ENCODE measurements at places on chromosomes 13 and 19. TPM values are rescaled to one million over a fixed set of nuclear protein-coding genes. Genes with fewer than 3 reads are reported as not detected.

The CD209 gene
- total RNA-seq: 4.8 TPM

The OR7A5 gene
- total RNA-seq: not detected

The BABAM1 gene
- total RNA-seq: 60.1 TPM

The IRGC gene
- total RNA-seq: not detected

The IRF3 gene
- 52.4 TPM for total RNA-seq

The CLEC4G gene
- total RNA-seq: 0.29 TPM

The FRY gene
- 66.9 TPM for total RNA-seq

The ERICH4 gene
- total RNA-seq: 0.64 TPM

The CDC16 gene
- 83.1 TPM for total RNA-seq

The RPL21 gene
- total RNA-seq: 1,460 TPM

The THAP8 gene
- total RNA-seq: 6.7 TPM

The NFIX gene
- 48.9 TPM for total RNA-seq

The ZFR2 gene
- total RNA-seq: 0.41 TPM

The LRRC25 gene
- 5.4 TPM for total RNA-seq

The KLK3 gene
- not detected for total RNA-seq

The TBXA2R gene
- 5.6 TPM for total RNA-seq

The LILRB5 gene
- 4.0 TPM for total RNA-seq

The LILRB3 gene
- total RNA-seq: 18.0 TPM

The PSG1 gene
- total RNA-seq: not detected

The ZNF738 gene
- total RNA-seq: 26.4 TPM

The SIGLEC11 gene
- total RNA-seq: 13.3 TPM

The CERS1 gene
- 6.8 TPM for total RNA-seq

The PARP4 gene
- 43.1 TPM for total RNA-seq

The MATK gene
- 1.3 TPM for total RNA-seq

The ZNF561 gene
- total RNA-seq: 42.0 TPM

The RABAC1 gene
- total RNA-seq: 123 TPM

The MBD3L2 gene
- not detected for total RNA-seq

The CEACAM7 gene
- not detected for total RNA-seq

The SYNGR4 gene
- not detected for total RNA-seq

The TRPC4 gene
- total RNA-seq: 5.0 TPM

The KLK7 gene
- 2.9 TPM for total RNA-seq

The CLEC17A gene
- 1.3 TPM for total RNA-seq

The OR4F17 gene
- total RNA-seq: not detected

The C5AR1 gene
- 8.3 TPM for total RNA-seq

The PSG7 gene
- not detected for total RNA-seq

The ABCC4 gene
- total RNA-seq: 23.2 TPM

The DAND5 gene
- total RNA-seq: not detected

The AMER2 gene
- 0.35 TPM for total RNA-seq

The PRODH2 gene
- total RNA-seq: 14.4 TPM

The ICAM1 gene
- total RNA-seq: 53.6 TPM

The SLC6A16 gene
- total RNA-seq: 3.2 TPM

The LGALS7B gene
- 1.2 TPM for total RNA-seq

The KIR2DL1 gene
- not detected for total RNA-seq

The GDF15 gene
- 139 TPM for total RNA-seq

The CYSLTR2 gene
- total RNA-seq: 1.1 TPM

The OLFM4 gene
- total RNA-seq: 8.1 TPM

The DPF1 gene
- 0.64 TPM for total RNA-seq

The CGB5 gene
- total RNA-seq: not detected
